ENCODE measurements at places on chromosomes 1 and 21.
A peak's percentile ranks its signal among the peaks of the same experiment; 100 is the strongest.

DNA sequence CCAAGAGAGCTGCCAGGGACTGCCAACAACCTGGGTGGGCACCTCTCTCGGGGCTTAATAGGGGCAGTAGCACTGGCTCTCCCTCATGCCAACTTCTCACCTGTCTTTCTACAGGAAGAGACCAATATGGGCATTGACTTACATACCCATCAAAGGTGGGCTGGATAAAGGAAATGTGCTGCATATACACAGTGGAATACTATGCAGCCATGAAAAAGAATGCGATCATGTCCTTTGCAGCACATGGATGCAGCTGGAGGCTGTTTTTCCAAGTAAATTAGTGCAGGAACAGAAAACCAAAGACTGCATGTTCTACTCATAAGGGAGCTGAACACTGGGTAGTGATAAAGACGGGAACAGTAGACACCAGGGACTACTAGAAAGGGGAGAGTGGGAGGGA is 172.5 kb downstream of the URB2 start:
- no peak for DNase-seq

- no peak for DNase-seq
Measured at GRCh38 chr1:95021805-95022643, 50.7 kb downstream of the ALG14 start.

DNA sequence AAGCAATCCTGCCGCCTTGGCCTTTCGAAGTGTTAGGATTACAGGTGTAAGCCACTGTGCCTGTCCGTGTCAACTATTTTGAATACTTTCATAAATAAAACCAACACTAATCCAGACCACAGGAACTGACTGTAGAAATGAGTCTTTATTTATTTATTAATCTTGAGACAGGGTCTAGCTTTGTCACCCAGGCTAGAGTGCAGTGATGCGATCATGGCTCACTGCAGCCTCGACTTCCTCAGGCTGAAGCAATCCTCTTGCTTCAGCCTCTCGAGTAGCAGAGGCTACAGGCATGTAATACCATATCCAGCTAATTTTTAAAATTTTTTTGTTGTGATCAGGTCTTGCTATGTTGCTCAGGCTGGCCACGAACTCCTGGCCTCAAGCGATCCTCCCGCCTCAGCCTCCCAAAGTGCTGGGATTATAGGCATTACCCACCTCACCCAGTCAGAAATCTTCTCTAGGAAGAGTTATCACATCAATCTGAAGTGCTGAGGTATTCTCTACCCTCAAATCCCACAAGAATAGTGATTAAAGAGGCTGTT is 21.7 kb upstream of the CPLANE2 start:
- DNase-seq = no peak

DNA sequence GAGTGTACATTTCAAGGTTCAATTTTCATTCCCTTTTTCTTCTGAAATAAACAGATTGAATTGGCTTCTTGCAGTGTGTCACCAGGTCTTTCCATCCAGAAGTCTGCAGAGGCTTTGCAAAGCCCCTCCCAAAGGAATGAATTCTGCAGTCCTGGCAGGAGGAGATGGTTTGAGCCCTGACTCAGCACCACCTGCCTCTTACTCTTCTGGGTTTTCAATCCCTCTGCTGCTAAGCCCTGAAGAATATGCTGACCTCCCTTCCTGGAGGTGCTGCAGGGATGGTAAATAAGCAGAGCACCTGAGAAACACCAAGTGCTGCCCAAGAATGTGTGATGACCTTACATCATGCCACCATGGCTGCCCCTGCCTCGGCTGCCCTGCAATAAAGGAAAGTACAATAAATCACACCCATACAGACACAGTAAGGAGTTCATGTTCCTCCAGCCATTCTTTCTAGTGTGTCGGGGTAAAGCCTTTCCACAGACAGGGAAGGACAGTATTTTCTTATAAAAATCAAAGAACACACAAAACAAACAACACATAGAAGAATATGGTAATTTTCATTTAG is 209.2 kb downstream of the ZNF326 start:
- no peak for DNase-seq

DNA sequence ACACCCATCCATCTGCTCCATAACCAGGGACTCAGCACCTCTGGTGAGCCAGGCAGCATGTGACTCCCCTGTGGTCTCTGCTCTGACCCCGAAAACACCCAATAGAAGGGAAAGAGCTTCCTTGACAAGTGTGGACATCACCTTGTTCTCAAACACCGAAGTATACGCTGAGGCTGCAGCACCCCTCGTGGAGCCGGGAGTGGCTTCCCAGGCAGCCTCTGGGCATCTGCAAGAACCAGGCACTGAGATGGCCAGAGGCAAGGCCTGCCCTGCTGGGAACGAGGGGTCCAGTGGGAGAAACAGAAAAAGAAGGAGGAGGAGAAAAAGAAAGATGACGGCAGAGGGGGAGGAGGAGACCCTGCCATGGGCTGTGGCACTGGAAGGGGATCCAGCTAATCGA is 18.2 kb upstream of the AJAP1 start:
- no peak for DNase-seq

DNA sequence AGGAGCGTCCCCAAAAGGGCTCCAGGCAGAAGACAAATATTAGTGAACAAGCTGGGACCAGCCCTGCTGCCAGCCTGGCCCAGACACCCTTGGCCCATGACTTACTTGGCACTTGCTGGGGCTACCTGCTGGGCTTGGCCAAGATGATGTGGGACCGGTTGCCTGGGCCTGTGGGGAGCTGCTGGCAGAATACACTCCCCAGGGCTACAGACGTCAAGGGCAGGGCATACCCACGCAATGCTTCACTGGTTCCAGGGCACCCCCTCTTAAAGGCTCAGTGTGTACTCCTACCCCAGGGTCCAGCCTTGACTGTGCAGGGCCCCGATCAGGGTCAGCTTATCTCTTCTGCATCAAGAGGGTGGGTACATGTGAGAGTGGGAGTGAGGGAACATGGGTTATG is 106.5 kb upstream of the SLC2A1 start:
- no peak for DNase-seq

DNA sequence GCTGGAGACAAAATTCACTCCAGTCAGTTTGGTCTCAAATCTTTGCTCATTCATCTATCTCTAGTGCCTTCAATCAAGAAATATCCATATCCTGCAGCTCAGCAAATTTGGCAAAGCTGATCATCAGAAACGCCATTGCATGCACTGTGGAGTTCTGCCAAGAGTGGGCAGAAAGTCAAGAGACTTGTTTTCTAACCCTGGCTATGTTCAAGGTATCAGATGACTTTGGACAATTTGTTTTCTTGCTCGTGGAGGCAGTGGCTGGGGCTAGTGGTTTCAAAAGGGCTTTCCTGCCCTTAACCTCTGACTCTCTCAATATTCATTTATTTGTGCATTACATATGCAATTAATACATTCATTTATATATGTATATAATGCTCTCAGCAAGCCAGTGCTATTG is 12.8 kb upstream of the LRRC52 start:
- DNase-seq = no peak

DNA sequence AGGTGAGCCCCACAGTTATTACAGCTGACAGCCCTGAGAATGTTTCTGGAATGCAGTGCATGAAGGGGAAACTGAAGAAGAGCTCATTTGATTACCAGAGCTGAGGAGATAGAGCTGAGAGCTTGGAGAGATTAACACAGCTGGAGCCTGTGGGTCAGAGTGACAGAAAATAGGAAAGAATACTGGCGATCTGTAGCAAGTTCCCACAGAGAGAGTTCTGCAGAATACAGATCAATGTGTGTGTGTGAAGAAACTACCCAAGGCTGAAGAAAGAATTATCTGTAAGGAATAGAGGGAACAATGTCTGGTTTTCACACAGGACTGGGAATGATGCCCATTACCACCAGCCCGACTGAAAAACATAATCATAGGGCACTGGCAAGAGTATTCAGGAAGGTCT is 103.6 kb upstream of the SNX7 start:
- DNase-seq = no peak

GRCh38 chr1:170310014-170310405 is 164.3 kb downstream of the NTMT2 start:
- no peak for DNase-seq

GRCh38 chr21:43578677-43579303 is 80.5 kb downstream of the HSF2BP start:
- DNase-seq = no peak

DNA sequence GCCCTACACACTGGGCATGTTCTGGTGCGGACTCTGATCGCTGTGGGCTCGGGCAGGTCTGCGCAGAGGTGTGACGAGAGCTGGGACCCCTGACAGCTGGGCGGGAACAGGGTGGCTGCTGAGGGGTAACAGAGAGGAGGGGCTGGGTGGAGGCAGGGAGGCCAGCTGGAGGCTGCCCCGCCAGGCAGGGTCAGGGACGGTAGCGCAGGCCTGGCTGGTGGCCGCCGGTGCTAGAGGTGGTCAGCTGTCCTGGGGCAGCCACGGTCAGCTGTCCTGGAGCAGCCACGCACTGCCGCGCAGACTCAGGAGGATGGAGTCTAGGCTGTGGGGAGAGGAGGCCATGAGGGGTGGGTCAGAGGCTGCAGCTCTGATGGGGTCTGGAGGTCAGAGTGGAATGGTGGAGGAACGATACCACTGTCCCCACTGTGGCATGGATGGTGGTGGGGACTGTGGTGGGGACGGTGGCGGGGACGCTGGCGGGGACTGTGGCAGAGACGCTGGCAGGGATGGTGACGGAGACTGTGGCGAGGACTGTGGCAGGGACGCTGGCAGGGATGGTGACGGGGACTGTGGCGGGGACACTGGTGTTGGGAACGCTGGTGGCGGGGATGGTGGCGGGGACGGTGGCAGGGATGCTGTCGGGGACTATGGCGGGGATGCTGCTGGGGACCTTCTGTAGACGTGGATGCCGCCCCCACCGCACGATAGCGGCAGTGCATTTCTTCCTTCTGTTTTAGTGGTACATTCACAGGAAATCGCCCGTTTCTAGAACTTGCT is 21.3 kb upstream of the LRRC3 start:
- no peak for DNase-seq

DNA sequence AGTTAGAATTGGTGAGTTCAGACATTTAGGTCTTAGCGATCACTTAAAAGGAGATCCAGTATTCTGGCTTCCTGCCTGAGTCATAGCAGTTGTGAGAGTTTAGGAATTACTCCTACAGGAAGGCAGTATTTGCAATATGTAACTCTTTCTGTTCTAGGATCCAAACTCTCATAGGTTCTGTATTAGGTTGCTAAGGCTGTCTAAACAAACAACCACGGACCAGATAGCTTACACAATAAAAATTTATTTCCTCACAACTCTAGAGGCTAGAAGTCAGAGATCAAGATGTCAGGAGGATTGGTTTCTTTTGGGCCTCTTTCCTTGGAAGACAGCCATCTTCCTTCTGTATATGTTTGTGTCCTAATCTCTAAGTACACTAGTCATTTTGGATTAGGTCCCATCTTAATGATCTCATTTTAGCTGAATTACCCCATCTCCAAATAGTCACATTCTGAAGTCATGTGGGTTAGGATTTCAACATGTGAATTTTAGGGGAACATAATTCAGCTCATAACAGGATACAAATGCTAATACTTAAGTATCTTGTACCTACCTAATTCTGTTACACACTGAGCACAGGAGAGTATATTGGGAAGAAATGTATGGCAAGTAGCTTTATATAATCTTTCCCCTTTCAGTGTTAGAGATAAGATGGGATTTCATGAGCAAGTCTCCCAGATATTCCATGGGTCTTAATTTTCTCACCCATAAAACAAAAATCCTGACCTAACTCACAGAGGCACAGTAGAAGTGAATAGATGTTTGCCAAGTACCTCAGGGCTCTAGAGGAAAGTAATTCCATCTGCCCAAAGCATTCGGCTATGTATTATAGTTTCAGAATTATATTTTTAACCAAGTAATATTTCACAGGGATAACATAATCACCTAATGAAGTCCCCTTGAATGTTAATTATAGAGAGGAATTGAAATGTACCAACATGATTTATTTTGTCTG is 144.4 kb downstream of the PTBP2 start:
- peak; percentile 34 for DNase-seq

DNA sequence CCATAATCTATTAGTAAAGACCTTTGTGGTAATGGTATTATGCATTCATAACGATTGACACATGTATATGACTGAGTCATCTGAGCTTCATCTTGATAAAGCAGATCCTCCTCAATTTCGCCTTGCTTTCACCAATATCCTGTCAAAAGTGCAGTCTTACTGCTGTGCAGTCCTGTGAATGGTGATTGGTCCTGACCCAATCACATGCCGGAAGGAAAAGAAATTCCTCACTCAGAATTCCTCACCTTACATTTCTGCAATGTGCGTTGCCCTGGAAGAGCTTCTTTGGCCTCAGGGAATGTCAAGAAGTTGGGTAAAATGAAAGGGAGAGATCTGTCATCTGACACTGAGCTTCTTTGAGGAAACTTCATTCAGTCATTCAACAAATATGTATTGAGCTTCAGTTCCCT is 121.0 kb upstream of the TSPAN2 start:
- DNase-seq = no peak

DNA sequence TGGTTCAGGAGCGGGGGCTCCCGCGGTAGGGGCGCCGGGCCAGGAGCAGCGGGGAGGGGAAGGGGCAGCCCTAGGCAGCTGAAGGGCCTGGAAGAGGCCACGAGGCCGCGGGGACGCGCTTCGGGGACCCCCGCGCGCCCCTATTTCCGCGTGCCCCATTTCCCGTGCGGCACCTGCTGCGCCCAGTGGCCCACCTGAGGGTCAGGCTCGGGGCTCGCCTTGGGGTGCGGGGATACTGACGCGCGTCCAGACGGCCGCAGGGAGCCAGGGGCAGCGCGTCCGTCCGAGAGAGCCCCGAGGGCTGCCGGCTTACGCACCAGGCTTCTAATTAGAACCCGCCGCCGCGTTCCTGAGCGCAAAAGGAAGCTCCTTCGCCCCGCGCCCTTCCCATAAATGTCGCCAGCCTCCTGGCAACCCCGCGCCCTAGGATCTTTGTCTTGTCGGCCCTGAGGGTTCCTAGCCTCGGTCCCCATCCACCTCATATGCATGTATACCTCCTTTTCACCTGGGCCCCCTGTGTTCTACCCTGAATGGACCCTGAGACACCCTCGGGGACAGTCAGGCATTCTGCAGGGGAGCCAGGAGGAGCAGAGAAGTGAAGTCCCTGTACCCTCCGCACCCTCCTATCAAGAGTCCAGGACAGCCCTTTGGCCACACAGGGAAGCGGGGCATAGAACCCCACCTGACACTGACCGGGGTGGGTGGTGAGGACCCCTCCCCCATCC is 1.8 kb downstream of the WNT3A start:
- no peak for DNase-seq

DNA sequence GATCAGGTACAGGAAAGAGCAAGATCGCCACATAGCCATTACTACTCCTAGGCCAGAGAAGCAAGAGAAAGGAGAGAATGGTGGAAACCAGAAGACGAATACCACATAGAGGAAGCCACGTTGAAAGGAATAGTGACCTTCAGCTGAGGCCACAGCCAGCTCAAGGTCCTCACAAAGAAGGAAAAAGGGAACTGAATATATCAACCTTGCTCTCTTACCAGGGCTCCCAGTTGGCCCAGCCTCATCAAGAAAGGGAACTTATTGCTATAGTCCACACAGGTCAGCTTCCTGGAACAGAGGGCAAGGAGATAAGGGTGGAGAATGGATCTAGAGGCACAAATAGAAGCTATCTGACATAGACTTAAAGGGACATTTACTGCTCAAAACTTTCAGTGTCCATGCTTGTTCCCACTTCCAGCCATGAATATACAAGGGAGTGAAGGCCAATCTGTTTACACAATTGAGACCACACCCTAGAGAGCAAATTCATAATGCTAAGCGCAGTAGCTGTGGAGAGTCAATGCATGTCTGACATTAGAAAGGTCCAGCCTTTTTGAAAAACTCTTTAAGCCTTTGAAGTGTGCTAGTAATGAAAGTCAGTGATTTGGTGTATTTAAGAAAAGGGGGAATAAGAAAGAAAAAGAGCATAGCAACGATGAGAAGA is 120.7 kb upstream of the ZC3H11B start:
- DNase-seq = no peak

- DNase-seq = no peak
Measured at GRCh38 chr1:30447701-30448100, 275.7 kb downstream of the MATN1 start.

- DNase-seq = no peak
Measured at GRCh38 chr1:220976390-220976789, 97.1 kb downstream of the HLX start.

Data from activated CD4-positive, alpha-beta T cell treated with anti-CD3 and anti-CD28 coated beads, Interleukin-2, Interleukin-6, amounts not matched to agents 100 ng/mL and 50 ng/mL, durations not matched to agents 16 hours and 8 hours (primary cell).